ENCODE measurements at places on chromosomes 13 and 19.

- DNase-seq, result no peak
Measured at GRCh38 chr13:110225609-110226574, 81.1 kb downstream of the COL4A1 start.

GRCh38 chr13:44765001-44765471 lies 188.9 kb upstream of the TSC22D1 start:
- DNase-seq, result no peak

- no peak for DNase-seq
Measured at GRCh38 chr19:39009001-39009400, 23.3 kb downstream of the FBXO27 start.

DNA sequence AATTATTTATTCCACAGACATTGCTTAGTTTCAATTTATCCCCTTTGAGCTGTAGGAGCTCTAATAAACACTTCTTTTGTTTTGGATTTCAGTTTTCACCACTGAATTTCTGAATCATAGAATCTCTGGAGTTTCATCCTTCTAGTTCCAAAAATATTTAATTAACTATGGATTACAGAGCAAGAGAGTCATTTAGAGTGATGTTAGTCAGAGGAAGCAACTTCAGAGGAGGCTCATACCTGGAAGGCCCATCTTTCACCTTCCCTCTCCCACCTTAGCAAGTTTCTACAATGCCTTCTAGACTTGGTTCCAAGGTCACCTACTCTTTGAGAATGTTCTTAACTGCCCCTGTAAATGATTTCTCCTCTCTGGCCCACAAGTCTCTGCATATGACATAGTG lies 353.2 kb downstream of the SPRY2 start:
- DNase-seq, result no peak

DNA sequence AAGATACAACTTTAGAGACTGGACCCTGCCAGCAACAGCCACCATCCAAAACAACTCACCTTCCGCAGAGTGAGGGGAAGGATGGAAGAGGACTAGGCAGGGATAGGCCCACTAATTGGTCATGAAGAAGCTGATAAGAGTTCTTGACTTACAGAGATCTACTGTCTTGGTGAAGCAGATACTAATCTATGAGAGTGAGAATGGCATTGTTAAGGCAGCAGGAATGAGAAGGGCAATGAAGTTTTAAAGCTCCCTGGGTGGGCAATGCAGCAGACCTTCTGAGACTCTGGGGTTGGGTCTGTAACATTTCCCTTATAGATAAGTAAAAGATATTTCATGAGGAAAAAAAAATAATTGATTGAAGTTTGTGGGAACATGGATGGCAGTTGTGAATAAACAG lies 63.7 kb downstream of the KLF12 start:
- no peak for DNase-seq

DNA sequence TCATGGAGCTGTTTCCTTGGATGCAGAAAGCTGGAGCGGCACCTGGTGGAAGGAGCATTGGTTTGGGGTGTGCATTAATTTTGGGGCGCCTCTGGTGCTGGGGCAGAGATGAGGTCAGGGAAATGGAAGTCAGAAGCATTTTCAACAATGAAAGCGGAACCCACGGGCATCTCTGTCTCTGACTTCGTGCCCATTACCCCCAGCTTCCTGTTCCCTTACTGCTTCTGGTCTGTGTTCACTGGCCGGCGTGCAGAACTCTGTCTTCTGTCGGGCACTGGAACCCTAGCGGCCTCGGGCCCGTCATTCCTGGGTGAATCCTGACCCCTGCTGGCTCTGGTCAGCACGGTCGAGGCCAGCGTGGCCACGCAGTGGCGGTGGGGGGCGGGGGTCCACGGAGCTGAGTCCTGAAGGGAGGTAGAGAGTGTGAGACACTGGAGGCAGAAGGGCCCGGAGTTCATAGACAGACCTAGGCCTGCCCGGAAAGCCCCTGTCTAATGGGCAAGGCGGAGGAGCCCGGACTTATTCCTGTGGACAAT lies 7.9 kb upstream of the LINGO3 start:
- DNase-seq, result no peak

DNA sequence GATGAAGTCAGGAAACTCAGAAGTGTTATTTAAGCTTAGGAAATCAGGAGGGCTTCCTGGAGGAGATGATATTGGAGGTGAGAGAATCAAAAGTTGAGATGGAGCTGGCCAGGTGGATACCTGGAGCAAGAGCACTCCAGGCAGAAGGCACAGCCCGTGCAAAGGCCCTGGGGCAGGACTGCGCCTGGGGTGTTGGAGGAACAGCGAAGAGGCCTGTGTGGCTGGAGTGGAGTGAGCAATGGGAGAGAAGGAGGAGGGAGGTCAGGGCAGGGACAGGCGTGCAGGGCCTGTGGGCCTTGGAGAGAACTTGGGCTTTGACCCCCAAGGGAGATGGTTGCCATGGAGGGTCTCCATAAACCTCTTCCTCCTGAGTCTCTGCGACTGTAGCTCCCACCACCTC lies 42.1 kb downstream of the ZNRF4 start:
- DNase-seq, result no peak

DNA sequence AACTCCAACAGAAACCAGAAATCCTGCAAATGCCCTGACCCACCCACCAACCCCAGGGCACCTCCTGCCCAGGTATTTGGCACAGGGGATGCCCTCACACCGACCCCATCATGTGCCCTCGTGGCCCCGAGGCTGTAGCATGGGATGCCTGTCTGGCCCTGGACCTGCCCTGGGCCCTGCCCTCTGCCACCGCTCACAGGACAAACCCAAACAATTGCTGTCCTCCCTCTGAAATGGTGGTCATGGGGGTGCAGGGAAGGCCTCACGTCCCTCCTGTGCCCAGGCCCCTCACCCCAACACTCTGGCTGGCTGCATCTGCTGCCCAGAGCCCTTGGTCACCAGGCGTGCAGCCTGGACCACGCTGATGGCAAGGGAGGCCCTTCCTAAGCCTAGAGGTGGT lies 2.1 kb upstream of the ZNF181 start:
- DNase-seq, result no peak

DNA sequence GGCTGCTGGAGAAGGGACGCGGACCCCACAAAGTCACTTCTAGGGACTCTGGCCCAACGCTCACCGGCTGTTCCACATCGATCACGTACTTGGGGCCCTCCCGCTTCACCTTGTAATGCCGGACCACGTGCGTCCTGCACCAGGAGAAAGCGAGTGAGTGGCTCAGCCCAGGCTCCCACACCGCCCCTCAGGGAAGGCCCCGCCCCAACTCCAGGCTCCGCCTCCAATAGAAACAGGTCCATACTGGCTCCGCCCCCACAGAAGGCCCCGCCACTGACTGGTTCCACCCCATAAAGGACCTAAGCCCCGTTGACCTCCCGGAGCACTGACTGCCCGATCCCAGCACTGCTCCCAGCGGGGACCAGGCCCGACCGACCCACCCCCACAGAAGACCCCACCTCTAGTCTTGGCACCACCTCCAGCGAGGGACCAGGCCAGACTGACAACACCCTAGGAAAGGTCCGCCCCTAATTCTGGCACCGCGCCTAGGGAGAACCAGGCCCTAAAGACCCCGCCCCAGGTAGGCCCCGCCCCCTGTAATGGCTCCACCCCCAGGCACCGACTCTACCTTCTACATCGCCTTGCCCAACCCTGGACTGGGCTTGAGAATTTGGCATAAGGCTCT lies 11.3 kb downstream of the STAP2 start:
- DNase-seq, result no peak

DNA sequence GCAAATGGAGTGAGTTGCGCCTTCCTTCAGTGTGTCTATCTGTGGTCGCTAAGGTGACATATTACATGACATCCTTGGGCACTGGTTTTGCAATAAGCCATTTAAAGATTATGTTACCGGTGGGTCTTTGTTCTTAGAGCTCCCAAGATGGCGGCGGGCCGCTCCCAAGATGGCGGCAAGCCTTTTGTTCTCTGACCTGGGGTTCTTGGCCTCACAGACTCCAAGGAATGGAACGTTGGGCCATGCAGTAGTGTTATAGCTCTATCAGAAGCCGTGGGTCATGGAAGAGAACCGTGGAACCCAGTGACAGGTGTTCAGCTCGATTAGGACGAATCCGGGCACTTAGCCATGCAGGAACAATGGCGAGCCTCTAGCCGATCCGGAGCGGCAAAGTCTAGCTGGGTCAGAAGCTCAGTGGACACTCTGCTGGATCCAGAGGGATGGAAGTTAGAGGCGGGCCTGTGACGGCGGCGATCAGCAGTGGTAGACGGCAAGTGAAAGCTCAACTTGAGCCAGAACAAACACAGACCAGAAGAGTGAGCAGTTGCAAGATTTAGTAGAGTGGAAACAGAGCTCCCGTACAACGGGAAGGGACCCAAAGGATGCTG lies 188.6 kb downstream of the TEX29 start:
- no peak for DNase-seq

GRCh38 chr13:42377640-42378382 lies 105.9 kb downstream of the AKAP11 start:
- no peak for DNase-seq
